Stimulated activated CD8-positive, alpha-beta memory T cell treated with anti-CD3 and anti-CD28 coated beads, Interleukin-2, amount 100 ng/mL, for 48 hours (primary cell): ENCODE measurements at places on chromosomes 1 and 21.

DNA sequence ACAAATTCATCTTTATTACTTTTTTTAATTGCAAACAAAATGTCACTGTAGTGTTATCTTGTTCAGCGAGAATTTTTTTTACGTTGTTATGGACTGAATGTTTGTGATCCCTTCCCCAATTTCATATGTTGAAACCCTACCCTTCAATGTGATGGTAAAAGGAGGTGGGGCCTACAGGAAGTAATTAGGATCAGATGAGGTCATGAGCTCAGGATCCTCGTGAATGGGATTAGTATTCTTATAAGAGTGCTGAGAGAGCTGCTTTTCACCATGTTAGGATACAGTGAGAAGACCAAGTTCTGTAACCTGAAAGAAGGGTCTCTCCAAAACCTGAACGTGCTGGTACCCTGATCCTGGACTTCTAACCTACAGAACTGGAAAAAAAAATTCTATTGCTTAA lies 646.0 kb upstream of the TMPRSS15 start:
- DNase-seq = no peak

- DNase-seq = no peak
Measured at GRCh38 chr1:30698401-30698981, 24.9 kb downstream of the MATN1 start.

- no peak for DNase-seq
Measured at GRCh38 chr21:41802684-41803083, 35.8 kb upstream of the RIPK4 start.

DNA sequence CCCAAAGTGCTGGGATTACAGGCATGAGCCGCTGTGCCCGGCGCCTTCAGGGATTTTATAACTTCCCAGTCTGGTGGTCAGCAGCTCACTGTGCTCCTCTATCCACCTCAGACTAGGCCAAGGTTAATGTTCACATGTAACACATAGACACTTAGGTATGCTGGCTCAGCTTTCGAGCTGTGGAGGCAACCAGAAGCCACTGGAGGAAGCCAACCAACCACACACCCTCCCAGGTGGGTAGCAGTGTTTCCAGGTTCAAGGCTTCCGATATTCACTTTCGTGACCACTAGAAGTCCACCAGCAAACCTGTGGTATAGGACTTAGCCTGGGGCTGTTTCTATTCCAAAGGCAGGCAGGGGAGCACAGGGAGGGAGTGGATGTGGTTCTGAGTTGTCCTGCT lies 255.9 kb upstream of the KIAA0040 start:
- no peak for DNase-seq

- no peak for DNase-seq
Measured at GRCh38 chr21:24634749-24635148, 972.5 kb downstream of the MRPL39 start.

DNA sequence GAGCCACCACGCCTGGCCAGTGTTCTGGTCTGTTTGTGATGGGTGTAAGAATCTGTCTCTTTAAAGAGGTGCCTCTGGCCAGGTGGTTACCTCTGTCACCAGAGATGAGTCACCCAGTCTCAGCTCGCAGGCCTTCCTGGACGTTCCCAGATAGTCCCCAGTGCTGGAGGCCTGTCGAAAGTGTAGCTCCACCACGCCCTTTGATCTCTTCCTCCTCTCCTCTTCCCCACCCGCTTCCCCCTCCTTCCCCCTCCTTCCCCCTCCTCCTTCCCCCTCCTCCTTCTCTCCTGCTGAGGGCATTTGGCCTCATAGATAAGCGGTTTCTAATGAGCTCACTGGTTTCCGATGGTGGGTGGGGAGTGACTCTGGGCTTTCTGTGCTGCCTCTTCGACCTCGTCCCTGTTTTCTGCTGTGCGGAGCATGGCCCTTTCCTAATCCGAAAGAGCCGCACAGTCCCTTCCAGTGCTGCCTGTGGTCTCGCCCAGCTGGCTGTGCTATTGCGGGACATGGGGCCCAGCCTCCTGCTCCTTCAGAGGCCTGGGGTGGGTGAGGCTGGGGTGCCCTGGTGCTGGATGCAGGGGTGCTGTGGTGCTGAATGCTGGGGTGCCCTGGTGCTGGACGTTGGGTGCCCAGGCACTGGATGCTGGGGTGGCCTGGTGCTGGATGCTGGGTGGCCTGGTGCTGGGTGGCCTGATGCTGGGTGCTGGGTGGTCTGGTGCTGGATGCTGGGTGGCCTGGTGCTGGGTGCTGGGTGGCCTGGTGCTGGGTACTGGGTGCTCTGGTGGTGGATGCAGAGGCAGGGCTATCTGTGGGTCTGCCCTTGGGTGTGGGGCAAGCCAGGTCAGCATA lies 19.2 kb downstream of the AGPAT3 start:
- no peak for DNase-seq

DNA sequence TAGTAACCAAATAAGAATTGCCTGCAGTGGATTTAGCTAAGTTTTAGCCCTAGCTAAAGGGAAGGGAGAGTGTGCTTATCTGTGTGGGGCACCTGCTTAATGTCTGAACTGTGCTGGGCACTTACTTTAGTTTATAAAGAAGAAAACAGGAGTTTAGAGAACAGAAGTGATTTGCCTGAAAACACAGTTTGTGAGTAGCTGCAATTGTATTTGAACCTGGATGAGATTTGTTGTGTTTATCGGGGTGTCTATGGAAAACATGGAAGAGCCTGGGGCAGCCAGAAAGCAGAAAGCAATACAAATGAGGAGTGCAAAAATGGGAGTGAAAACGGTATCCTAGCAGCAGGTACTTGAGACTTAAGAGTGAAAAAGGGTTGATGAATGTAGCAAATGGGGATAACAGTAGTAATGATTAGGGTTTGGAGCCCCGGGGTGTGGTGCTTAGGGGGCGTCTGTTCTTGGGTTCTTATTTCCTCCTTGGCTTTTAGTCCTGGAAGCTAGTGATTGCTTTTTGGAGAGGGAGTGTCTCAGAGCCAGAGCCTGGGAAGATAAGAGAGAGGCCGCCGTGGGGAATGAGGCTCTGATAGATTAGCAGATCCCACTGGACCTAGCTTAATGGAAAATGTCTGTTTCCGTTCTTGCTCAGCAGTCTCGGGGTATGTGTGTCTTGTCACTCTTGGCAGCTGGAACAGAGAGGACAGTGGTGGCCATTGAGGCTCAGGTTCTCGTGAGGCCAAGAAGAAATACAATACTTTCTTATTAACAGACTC lies 5.6 kb downstream of the PRCC start:
- DNase-seq = no peak

GRCh38 chr1:12100071-12100470 lies 37.0 kb downstream of the TNFRSF8 start:
- DNase-seq = no peak

DNA sequence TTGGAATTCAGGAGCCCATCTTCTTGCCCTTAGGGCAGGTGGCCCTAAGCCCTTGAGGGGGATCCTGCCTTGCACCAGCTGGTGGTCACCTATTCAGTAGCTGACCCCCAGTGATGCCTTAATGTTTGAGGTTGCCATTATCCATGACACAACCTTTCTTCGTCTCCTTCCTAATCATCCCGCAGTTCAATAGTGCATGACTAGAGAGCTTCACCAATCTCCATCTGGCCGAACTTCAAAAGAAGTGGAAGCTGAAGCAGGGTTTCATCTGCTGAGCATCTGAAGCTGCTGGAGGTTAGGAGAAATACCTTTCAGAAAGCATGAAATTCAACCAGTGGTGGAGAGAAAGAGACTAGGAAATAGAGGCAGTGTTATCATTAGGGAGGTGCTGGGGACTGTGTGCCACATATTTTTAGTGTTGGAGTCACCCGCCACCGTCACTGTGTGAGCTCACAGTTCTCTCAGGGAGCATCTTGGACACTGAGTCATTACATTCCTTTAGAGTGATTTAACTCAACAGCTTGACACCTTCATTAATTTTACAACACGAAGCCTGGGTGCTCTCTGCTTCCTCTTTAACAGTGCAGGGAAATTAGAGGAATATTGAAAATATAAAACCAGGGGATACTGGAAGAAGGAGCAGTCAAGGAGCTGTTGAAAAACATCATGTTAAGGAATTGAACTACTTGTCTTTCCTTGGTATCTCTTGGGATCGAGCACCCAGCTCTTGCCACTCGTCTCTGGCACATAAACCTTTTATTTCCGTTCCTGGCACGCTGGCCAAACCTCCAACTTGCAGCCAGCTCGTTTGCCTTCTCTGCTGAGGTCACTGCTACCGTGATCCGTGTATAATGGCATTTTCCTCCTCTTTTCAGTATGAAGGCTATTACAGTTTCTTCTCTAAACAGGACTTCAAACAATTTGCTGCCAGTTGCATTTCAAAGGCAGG lies 53.6 kb downstream of the PEX14 start:
- no peak for DNase-seq

DNA sequence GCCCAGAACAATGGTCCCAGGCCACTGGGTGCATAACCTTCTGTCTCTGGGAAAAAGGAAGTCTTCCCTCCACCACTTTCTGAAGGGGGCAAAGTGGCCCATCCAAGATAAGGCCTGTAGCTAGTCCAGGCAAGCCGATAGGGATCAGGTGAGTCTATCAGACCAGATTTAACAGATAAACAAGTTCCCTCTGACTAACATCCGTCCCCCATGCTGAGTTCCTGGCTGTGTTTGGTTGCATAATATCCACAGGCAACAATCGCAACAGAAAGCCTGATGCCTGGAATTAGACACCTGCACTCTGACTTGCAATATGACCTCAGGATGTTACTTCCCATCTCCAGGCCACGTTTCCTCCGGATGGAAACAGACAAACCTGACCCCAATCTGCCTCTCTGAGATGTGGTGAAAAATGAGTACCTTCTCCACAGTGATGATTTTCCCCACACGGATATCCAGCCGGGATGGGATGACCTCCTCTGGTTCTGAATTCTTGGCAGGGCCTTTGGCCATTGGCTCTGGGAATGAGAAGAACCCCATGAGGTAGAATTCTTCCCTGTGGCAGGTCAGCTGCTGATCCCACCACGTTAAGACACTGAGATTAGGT lies 36.4 kb downstream of the YARS1 start:
- no peak for DNase-seq

- DNase-seq = no peak
Measured at GRCh38 chr1:205913451-205914154, 29.7 kb downstream of the SLC26A9 start.

DNA sequence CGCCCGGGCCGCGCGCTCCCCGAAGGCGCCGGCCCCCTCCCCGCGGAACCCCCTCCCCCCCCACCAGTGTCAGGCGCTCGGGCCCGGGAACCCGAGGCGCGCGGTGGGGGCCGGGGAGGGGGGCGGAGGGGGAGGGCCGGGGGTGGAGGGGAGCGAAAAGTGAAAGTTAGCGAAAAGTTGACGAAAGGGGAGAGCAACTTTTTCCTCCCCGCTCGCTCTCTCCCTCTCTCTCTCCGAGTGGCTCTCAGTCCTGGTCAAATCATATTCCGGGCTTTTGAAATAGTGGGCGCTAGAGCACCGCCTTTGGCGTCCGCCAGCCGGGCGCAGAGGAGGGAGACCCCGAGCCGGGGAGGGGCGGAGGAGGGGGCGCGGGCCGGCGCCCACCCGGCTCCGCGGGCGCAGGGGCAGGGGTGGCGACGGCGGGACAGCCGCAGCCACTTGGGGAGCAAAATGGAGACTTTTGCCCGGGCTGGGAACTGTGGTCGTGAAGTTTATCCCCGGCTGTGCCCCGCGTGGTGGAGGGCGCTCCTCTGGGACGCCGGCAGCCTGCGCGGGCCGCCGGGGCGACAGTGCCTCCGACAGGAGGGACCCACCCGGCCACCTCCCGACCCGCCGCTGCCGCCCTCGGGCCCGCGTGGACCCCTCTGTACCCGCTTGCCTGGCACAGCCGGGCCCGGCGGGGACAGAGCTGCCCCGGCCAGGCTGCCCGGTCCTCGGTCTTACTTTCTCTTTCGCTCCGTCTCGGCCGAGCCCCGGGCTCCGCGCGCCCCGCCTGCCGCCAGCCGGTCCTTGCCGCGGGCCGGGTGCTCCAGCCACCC lies 697 bp downstream of the PRDM16 start:
- no peak for DNase-seq

- DNase-seq = no peak
Measured at GRCh38 chr21:42839271-42840231, 39.8 kb downstream of the WDR4 start.
